ENCODE measurements at places on chromosomes 13 and 19. TPM values are rescaled to one million over a fixed set of nuclear protein-coding genes. Genes with fewer than 3 reads are reported as not detected.

PPP1R12C gene
- total RNA-seq = 69.9 TPM

KRTDAP gene
- not detected for total RNA-seq

KMT2B gene
- total RNA-seq = 5.6 TPM

NKPD1 gene
- total RNA-seq = under 0.01 TPM

IGFL3 gene
- total RNA-seq = not detected

ZFP82 gene
- total RNA-seq = 3.5 TPM

GRCh38 chr13:88752041-88752440 is 1080.9 kb downstream of the SLITRK5 start:
- DNase-seq = no peak

GRCh38 chr13:26558074-26558805 is 757 bp downstream of the WASF3 start:
- DNase-seq = peak; percentile 5

- DNase-seq = peak; percentile 45
Observed at GRCh38 chr13:46595136-46595884, 42.3 kb downstream of the LRCH1 start.

DNA sequence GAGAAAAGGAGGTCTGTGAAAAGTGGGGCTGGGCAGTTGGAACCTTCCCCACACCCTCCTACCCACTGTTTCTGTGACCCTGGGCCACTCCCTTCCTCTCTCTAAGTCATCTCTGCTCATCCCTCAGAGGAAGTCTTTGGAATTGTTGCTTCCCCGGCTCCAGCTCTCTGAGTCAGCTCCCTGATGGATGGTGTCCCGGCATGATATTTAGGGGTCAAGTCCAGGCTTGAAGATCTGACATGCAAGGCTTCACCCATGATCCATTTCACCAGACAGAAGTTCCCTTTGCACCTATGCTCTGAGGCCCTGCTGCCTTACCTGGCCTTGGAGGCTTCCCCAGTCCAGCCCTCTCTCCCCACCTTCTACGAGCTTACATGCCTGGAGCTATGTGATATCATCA is 13.3 kb downstream of the EXOC3L2 start:
- no peak for DNase-seq

All from fibroblast of villous mesenchyme (primary cell).